ENCODE measurements at places on chromosomes 16 and 17.

DNA sequence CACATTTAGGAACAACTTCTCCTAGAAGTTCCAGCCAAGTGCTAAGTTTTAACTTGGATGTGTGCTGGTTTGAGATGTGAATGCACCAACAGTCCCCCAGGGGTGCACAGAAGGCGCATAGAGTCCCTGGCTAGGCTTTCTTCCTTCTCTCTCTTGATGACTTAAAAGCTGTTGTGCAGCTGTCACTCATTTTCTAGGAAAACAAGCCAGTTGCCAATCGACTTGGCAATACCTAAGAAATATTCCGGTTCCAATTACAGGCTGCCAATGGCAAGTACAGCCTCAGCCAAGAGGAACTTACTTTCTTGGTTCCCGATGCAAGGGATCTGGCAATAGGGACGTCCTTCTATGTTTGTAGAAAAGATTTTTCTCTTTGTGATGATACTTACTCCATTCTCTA is 266.6 kb upstream of the EEF2KMT start:
- no peak for DNase-seq

GRCh38 chr17:72353502-72353901 is 232.7 kb downstream of the SOX9 start:
- no peak for DNase-seq

- DNase-seq: no peak
Observed at GRCh38 chr17:17603895-17604225, 12.4 kb upstream of the PEMT start.

DNA sequence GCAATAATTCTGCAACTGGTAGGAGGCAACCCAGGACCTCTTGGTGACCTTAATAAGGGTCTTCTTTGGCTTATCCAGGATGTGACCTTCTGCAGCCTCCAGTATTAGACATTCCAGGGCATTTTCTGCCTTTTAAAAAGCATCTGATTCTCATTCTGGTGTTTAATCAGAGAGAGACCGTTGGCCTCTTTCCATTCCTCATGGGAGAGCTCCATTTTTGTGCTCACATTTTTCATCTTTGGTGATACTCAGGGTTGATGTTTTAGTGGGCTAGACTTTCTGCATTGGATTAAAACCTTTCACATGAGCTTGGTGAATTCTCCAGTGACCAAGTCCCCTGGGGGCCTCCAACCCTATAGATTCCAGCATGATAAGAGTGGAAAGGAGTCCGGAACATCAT is 150.2 kb upstream of the CACNG5 start:
- no peak for DNase-seq

Data from left hindlimb (tissue), 1 donor.